ENCODE measurements at places on chromosomes 13 and 19. TPM values are rescaled to one million over a fixed set of nuclear protein-coding genes. Genes with fewer than 3 reads are reported as not detected.

GRCh38 chr13:40452741-40453334 is 213.6 kb downstream of the FOXO1 start:
- DNase-seq, result no peak

GRCh38 chr13:109369353-109370052 is 416.9 kb downstream of the IRS2 start:
- no peak for DNase-seq

CGB5 gene
- total RNA-seq, result not detected

DNA sequence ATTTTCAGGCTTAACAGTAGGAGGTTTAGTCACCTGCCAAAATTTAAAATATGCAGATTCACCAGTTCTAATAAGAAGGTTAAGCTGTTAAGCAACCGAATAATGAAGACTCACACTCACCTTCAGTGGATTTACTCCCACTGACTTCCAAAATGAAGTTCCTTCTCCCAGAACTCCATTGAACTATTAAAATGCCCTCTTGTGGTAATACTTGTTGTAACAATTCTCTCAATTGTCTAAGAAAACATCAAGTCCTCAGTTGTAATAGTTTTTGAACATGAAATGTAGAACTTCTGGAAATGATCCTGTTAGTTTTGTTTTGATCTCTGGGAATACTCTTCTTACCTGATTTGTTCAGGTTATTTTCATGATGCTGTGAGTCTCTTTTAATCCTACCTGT is 522.0 kb upstream of the ATXN8OS start:
- no peak for DNase-seq

DNA sequence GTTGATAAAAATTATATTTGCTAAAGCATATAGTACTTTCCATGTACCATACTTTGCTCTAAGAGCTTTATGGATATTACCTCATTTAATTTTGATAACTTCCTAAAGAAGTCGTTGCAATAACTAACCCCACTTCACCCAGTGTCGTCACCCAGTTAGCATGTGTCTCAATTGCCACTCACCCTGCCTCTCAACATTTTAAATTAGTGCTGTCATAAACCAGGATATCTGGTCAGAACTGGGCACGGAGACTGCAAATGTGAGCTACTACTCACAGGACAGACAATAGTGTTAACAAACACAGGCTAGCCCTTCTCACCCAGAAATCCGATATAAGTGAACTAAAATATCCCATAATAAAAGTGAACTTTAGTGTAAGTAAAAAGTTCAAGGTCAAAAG is 430.6 kb downstream of the KLF12 start:
- no peak for DNase-seq

All from fibroblast of villous mesenchyme (primary cell).